Dermis microvascular lymphatic vessel endothelial cell (primary cell): ENCODE measurements at places on chromosomes 1 and 21.
A peak's percentile ranks its signal among the peaks of the same experiment; 100 is the strongest.

GRCh38 chr1:212218065-212218464 lies 67.1 kb upstream of the PPP2R5A start:
- DNase-seq = no peak

- DNase-seq = peak; percentile 49
Measured at GRCh38 chr1:64171797-64172281, 31.6 kb upstream of the UBE2U start.

DNA sequence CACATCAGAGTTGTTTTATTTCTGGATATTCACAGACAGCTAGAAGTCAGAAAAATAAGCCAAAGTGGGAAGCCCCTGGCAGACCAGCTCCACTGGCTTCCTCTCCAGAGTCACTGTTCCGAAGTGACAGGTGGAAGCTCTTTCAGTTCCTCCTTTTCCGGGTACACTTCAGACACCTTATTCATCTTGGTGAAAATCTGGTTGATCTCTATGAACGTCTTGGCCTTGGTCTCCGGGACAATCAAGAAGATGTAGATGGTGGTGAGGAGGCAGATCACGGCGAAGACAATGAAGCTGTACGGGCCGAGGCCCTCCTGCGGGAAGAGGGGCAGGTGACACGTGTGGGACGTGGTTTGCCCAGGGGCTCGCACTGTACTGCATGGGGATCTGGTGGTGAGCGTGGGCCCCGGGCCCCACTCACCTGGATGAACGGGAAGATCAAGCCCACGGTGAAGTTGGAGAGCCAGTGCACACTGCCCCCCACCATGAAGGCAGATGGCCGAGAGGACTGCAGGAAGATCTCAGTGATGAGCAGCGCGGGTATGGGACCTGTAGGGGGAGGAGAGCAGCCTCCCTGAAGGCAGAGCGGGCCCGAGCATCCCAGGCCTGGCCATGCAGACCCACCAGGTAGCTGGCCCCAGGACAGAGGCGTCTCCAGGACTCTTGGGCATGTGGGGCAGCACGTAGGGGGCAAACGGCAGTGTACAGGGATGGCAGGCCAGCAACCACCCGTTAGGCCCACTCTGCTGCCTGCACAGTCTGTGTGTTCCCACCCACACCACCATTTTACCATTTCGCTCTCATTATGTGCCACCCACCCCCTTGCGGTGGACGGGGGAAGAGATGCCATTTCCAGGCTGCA lies 11.5 kb upstream of the SLC2A7 start:
- no peak for DNase-seq

GRCh38 chr1:5744911-5745799 lies 247.1 kb downstream of the NPHP4 start:
- no peak for DNase-seq

GRCh38 chr1:19477284-19478249 lies 7.8 kb downstream of the CAPZB start:
- peak; percentile 31 for DNase-seq

GRCh38 chr1:175901076-175901836 lies 157.9 kb upstream of the TNR start:
- DNase-seq = no peak

- no peak for DNase-seq
Measured at GRCh38 chr1:112889052-112889768, 66.8 kb downstream of the SLC16A1 start.

- DNase-seq = peak; percentile 84
Measured at GRCh38 chr1:231139125-231139649, 22.7 kb upstream of the TRIM67 start.

DNA sequence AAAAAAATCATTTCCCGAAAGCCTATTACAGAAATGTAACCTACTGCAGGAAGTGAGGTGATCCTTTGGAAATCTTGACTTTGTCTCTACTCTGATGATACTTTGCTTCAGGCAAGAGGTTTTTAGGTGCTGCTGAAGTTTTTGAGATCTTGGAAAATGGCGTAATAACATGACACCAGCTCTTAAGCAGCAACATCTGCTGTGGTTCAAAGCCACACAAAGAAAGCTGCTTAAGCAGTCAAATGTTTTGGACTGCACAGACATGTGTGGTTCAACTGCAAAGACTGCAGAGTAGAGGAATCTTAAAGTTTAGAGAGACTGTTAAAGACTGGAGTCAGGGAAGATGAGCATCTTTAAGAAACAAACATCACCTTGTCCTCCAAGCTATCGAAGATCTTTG lies 139.0 kb downstream of the RASAL2 start:
- no peak for DNase-seq

DNA sequence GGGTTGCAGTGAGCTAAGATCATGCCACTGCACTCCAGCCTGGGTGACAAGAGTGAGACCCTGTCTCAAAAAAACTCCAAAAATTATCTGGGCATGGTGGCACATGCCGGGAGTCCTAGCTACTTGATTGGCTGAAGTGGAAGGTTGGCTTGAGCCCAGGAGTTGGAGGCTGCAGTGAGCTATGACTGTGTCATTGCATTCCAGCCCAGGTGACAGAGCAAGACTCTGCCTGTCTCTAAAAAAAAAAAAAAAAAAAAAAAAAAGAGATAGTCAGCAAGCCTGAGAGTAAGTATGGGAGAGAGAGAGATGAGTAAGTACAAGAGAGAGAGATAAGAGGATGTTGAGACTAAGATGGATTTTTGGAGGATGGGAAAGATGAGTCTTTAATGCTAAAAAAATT lies 180.8 kb upstream of the CACYBP start:
- DNase-seq = no peak

DNA sequence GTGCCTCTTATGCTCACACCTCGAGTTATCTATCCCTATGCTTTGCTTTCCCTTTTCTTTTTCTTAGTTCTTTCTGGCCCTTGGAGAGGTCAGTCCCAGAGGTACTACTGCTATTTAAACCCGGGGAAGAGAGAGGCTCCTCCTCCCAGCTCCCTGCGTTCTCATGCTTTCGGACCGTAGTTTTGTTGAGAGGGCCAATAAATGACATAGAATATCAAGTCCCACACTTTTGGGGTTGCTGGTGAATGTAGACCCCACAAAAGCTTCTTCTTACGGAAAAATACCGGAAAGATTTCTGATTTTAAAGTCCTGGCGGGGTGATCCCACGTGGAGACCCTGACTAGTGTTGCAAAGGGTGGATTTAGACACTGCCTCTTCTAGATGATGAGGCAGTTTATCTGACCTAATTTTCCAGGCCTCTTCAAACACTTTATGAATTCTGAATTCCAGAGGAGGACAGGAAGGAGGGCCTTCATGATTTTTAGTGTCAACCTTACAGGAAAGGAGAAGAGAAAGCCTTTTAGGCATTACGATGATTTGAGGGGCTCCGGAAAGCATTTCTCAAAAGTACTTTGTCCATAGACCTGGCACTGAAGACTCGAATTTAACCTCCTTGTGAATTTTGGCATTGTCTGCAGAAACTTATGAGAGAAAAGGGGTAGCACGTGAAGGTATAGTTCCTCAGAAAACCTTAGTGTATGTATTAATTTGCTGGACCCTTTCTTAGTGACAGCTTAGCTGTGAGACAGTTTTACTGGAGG lies 694 bp downstream of the TMEM167B start:
- DNase-seq = no peak

DNA sequence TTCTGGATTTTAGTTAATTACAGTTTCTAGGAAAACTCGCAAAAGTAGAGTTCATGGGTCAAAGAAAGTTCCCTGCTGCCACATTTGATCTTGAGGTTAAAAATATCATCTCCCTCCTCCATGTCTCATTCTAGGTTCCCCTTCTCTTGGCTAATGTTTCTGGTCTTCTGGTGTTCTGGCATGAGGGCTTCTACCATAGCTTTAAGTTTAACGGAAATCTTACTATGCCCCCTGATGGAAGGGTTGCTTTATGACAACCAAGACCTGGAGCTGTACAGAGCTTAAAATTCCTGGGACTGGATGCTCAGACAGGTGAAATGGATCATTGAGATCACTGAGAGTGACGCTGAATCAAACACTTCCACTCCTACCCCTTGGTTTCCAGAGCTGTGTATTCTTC lies 1881.7 kb downstream of the MRPL39 start:
- no peak for DNase-seq

DNA sequence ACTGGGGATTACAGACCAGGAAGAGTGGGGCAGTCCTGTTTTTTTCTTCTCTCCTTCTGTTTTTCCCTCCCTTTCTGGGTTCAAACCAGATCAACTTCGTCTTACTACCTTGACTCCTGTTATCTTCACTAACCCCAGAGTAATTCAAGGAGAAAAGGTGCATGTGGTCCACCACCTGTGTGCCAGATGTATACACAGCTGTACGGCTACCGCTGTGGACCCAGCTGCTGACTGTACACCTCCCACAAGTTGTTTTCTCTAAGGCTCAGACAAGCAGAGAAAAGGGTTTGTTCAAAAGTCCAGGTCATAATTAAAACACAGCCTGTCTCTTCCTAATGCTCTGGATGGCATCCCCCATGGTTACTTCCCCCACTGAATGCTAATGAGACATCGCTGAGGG lies 102.1 kb downstream of the LMX1A start:
- no peak for DNase-seq

DNA sequence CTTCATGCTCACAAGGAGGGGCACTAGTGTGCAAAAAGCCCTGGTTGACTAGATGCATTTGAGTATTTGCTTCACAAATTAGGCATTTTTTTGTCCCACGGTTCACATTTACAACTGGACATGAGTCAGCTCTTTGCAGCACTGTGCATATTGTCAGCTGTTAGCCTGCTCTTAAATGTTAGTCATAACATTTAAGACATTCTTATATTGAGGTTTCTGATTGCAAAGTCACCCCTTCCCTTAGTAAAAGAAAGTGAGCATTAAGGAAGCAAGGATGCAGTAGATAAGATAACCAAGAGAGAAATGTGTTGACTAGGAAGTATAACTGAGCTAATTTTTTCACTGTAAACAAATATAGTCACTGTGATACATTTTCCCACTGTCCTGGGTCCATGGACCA lies 132.6 kb upstream of the CTTNBP2NL start:
- no peak for DNase-seq

GRCh38 chr21:14842601-14843000 lies 222.2 kb downstream of the NRIP1 start:
- DNase-seq = no peak

GRCh38 chr1:41053316-41053715 lies 31.8 kb upstream of the SLFNL1 start:
- DNase-seq = no peak

GRCh38 chr1:247209396-247209795 lies 37.6 kb upstream of the ZNF124 start:
- DNase-seq = no peak

- DNase-seq = peak; percentile 86
Measured at GRCh38 chr1:162629651-162630050, 2.6 kb upstream of the DDR2 start.

GRCh38 chr1:31447210-31447609 lies 34.2 kb downstream of the SERINC2 start:
- no peak for DNase-seq

DNA sequence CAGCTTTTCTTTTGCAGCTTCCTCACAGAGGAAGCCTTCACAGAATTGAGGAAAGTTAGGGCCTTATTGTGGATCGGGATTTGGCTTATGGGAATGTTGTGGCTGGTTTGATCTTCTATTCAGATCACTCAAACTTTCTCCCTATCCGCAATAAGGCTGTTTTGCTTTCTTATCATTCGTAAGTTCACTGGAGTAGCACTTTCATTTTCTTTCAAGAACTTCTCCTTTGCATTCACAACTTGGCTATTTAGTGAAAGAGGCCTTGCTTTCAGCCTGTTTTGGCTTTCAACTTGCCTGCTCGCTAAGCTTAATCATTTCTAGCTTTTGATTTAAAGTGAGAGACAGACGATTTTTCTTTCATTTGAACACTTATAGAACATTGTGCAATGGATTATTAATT lies 181.9 kb upstream of the B3GALT2 start:
- DNase-seq = no peak

- peak; percentile 67 for DNase-seq
Measured at GRCh38 chr1:22709891-22710700, 543 bp upstream of the EPHB2 start.

GRCh38 chr1:223761411-223761810 lies 49.1 kb downstream of the CAPN2 start:
- DNase-seq = no peak

DNA sequence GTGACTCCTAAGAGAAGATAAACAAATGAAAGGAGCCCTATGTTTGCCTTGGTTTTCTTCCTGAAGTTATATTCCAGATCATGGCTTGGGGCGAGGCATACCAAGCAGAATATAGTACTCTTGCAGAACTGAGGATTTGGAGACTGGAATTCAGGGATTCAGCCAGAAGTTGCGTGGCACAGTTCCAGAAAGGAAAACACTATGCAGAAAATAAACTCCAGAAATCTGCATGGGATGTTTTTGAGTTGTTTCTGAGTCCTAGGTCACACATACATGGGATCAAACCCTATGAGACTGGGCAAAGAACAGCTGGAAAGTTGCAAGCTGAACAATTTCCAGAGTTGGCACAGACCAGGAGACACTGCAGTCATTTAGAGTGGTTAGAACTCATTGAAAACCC lies 42.9 kb upstream of the IFFO2 start:
- DNase-seq = no peak

- DNase-seq = no peak
Measured at GRCh38 chr1:45883658-45884057, 80.2 kb downstream of the MAST2 start.

GRCh38 chr1:96722958-96723357 lies 1.4 kb downstream of the PTBP2 start:
- DNase-seq = no peak

- DNase-seq = peak; percentile 16
Measured at GRCh38 chr1:21638531-21639341, 30.4 kb downstream of the RAP1GAP start.

DNA sequence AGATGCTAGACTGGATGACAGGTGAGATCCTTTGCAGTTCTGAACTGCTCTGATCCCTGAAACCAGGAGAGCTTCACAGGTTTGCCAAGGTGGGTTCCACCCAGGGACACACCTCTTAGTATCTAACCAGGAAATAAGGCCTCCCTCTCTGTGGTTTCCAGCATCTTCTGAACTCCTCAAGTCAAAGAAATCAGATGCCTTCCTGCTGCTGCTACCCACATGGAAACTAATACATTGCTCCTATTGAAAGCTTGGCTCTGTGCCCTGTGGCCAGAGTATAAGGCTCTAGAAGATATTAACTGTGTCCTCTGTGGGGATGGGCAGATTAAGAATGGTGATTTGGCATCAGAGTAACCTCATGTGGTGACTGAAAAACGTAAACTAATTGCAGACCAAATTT lies 75.0 kb upstream of the MRPS6 start:
- no peak for DNase-seq

DNA sequence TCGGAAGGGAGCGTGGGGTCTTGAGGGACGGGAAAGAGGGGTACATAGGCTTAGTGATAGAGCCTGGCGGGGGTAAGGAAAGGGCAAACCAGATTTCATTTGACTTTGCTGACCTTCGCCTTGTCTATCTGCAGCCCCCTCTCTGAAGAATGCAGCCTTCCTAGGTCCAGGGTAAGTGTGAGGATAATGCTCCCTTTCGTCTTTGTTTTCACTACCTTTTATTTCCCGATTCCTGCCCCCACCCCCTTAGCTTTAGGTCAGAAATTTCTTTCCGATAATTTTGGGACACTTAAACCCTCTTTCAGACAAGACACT lies 396 bp downstream of the ATP5PB start:
- no peak for DNase-seq

DNA sequence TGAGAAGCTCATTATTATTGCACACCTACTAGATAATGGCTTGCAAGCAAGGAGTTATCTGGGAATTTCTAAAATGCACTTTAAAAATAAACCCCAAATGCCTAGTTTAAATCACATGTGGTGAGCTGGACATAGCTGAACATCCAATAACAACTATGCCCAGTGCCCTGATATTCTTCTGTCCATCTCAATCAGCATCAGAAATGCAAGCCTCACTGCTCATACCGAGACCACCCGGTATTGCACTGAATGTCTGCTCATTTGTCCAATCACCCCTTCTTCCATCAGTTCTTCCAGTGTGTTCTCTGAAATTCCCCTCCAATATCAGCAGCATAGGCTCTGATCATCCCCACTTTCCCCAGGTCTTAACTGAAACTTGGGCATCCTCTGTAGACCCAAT lies 383.8 kb downstream of the DSCAM start:
- DNase-seq = no peak
